ENCODE measurements at places on chromosomes 12 and 14.

GRCh38 chr12:83573671-83574070, 887.0 kb downstream of the TMTC2 start:
- peak; percentile 13 for DNase-seq

- DNase-seq: no peak
Observed at GRCh38 chr14:62952226-62952625, 93.0 kb downstream of the KCNH5 start.

DNA sequence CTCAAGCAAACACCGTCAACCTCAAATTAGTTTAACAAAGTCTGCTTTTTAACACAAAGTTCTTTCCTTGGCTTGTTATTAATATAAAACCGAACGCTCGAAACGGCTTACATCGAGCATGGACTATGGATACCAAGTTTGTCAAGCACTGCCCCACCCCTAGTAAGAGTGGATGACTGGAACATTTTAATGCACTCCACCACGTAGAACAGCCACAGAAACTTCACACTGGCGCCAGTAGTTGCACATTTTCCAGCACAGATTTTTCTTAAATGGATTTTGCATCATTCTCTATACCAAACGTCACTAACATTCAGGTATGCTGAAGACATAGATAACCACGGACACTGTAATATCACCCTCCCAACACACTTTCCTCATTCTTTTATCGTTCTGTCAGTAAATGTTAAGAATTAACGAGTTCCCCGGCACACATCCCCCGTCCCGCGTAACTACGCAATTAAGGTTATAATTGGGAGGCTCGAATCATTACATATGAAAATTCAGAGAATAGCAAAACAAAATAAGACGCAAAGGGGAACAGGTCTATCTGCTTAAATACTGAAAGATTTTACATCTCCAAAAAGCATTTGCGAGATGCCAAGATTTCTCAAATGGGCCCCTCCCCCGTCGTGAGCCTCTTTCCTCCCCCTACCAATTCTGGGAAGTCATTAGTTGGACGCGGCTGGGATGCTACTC, 990 bp downstream of the FERMT2 start:
- DNase-seq: peak; percentile 51

DNA sequence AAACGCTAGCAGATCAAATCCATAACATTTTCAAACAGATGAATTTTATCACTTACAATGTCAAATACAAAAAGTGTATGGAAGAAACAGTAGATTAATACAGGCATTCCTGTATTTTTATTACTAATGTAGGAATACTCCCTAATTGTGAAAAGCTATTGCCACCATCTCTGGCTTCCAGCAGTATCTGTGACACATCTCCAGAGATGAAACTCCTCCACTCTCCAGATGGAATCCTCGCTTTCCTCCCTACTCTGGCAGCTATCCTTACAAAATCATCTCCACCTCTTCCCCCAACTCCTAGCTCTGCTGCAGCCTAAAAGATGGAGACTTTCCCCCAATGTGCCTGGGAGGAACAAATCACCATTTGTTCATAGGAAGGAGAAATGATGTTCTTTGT, 211.4 kb downstream of the SSPN start:
- no peak for DNase-seq

DNA sequence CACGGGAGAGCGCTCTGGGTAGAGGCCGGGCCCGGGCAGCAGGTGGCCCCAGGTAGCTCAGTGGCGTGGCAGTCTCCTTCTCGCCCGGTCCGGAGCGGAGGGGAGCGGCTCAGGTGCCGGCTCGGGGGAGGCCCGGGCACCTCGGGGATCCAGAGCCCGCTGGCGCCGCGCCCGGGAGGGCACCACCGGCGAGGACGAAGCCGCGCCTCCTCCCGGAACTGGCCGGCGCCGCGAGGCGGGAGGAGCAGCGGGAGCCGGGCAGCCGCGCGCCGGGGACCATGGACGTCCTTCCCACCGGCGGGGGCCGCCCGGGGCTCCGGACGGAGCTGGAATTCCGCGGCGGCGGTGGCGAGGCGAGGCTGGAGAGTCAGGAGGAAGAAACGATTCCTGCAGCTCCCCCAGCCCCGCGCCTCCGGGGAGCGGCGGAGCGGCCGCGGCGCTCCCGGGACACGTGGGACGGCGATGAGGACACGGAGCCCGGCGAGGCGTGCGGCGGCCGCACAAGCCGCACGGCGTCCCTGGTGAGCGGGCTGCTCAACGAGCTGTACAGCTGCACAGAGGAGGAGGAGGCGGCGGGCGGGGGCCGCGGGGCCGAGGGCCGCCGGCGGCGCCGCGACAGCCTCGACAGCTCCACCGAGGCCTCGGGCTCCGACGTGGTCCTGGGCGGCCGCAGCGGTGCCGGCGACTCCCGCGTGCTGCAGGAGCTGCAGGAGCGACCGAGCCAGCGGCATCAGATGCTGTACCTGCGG, 21.5 kb upstream of the GNS start:
- DNase-seq: peak; percentile 44

- no peak for DNase-seq
Observed at GRCh38 chr12:69123919-69124638, 115.3 kb upstream of the CPSF6 start.

- peak; percentile 58 for DNase-seq
Observed at GRCh38 chr14:104724407-104724980, 465 bp downstream of the ADSS1 start.

GRCh38 chr12:88362439-88362838, 217.8 kb downstream of the KITLG start:
- DNase-seq: no peak

GRCh38 chr12:107514887-107515445, 170.6 kb upstream of the PWP1 start:
- DNase-seq: peak; percentile 72

- DNase-seq: peak; percentile 78
Observed at GRCh38 chr14:89845346-89845745, 109.2 kb downstream of the EFCAB11 start.

GRCh38 chr14:31476131-31476866, 11.5 kb downstream of the GPR33 start:
- no peak for DNase-seq

GRCh38 chr12:122946690-122947341, 19.4 kb downstream of the ABCB9 start:
- DNase-seq: peak; percentile 92

Measured in A549 (cell line).